ENCODE measurements at places on chromosomes 11 and 22. TPM values are rescaled to one million over a fixed set of nuclear protein-coding genes. Genes with fewer than 3 reads are reported as not detected.

Gene ADSL
- total RNA-seq = 208 TPM

Gene ANO5
- total RNA-seq = 6.2 TPM

Gene PHOX2A
- total RNA-seq = 2.8 TPM

Gene PKNOX2
- 2.2 TPM for total RNA-seq

DNA sequence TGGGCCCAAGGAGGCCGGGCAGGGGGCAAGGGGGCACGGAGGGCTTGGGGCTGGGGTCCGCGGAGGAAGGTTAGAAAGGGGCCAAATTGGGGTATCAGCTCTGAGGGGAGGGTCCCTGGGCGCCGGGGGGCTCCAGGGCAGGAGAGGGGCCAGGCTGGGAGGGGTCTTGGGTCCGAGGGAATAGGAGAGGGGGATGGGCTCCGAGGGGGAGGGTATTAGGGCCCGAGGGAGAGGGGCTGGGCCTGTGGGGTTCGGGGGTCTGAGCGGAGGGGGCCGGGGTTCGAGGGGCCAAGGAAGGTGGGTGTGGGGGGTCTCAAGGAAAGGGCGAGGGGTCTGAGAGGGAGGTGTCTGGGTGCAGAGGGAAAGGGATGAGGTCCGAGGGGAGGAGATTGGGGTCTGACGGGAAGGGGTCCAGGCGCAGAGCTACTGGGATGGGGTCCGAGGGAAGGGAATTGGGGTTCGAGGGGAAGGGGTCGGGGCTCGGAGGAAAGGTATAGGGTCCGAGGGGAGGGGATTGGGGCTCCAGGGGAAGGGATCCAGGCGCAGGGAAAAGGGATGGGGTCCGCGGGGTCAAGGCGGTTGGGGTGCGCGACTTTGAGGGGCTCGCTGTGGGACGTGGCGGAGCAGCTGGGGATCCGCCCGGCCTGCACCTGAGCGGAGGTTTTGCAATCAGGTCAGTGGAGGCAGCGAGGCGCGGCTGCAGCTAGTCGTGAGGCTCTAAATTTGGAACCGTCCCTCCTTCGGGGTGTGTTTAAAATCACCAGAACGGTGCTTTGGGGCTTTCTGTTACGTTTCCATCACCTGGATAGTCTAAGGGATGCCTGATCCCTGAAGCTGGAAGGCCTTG is 728 bp downstream of the CTTN start:
- DNase-seq = peak; percentile 76

- no peak for DNase-seq
These were observed 18.3 kb downstream of the PIK3IP1 start for GRCh38 chr22:31274017-31274416.

Gene SLC37A2
- total RNA-seq = 0.73 TPM

Gene SLN
- total RNA-seq = not detected

Gene BCO2
- 1.5 TPM for total RNA-seq

GRCh38 chr22:44329179-44329796 is 16.5 kb upstream of the SHISAL1 start:
- DNase-seq = no peak

- DNase-seq = peak; percentile 76
These were observed 84.6 kb downstream of the SWAP70 start for GRCh38 chr11:9748361-9748970.

DNA sequence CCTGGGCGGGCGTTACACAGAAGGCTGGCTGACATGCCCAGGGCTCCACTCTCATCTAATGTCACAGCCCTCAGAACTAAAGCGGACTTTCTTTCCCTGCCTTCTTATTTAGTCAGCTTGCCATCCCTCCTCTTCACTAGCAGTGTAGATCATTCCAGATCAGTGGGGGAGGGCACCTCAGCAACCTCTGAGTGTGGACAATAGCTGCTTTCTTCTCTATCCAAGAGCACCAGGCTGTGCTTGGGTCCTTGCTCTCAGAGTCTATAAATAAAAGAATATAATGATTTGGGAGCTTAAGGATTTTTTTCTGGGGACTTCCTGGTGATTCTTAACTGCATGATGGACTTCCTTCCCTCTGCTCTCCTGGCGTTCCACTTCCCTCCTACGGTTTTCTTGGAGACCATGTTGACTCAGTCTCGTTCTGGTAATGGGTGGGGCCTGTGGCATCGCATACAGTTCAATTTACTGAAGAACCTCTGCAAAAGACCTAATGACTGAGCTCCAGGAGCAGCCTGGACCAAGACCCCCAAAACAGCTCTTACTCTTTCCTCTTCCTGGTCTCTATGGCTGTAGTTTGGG is 2.9 kb upstream of the HMBS start:
- DNase-seq = no peak

DNA sequence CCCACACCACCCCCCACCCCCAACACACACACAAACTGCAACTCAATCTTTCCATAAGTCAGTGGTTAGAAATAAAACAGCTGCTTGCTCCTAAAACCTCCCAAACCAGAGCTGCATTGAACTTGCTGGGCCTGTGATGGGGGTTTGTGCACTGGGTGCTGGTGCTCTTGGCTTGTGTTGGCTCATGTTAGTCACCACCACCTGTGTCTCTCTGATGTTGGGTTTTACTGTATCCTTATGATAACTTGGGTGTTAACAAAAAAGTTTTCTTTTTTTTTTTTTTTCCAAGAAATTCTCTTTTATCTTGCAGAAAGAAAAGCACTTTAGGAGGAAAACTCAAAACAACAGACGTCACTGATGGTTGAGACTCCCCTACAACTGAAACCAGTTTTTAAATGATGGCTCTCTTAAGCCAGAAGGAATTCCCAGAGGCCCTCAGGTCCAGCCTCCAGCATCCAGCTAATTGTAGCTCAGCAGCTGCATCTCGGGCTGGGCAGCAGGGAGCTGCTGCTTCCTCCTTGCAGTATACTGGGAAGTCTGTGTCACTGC is 79.9 kb upstream of the DRD2 start:
- DNase-seq = no peak

GRCh38 chr11:28466506-28466905 is 358.3 kb downstream of the METTL15 start:
- no peak for DNase-seq

DNA sequence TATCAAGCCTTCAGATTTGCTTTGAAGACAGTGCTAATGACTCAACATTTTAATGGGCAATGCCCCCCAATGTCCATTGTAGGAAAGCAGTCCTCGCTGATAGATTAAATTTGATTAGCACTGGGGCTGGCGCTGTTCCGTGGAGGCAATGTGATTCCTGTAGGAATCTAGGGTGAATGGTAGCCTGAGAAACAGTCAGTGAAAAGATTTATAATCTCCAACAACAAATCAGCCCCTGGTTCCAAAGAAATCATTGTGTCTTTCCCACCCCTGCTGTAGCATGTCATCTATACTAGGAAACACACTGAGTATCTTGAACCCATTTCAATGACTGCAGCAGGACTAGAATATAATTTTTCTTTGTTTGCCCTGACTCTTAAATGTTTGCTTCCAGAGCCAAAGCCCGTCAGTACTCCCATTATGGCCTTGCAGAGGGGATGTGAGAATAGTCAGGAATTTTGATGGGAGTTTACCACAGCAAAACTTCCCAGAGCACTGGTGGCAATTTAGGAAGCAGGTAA is 36.1 kb downstream of the MPPED2 start:
- DNase-seq = no peak

- no peak for DNase-seq
These were observed 108.7 kb upstream of the THY1 start for GRCh38 chr11:119531623-119532022.

Gene DCHS1
- total RNA-seq = 15.7 TPM

DNA sequence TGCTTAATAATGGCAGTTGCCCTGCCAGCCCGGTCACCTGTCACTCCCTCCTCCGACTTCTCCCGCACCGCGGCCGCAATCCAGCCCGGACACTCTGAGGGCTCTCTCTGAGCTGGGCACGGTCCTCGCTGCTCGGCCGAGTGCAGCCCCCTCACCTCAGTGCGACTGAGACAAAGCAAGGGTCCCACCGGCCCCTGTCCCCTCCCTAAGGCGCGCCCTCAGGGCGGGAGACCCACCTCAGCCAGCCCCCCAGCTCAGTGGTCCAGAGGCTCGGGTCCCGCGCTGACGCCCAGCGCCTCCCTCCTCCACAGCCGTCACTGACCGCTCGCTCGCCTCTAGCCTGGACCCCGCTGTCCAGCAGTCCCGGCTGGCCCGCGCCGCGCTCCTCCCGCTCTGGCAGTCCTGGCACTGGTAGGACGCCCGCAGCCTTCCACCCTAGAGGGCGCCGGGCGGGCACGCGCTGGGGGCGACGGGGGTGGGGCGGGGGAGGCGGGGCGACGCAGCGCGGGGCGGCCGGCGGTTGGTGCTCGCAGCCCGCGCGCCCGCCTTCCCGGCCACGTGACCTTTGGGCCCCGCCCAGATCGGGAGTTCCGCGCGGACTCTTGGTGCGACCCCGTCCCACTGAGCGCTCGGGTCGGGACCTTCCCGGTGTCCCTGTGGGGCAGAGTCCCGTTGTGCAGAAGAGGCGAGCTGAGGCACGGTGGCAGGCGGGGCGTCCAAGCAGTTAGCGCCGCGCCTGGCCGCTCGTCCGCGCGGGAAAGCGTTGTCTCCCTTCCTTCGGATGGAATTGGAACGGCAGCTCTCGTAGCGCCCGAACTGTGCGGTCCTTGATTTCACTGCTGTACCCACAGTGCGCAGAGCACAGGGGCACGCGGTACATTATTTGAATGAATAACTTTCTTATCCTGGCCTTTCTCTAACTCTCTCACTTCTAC is 7.8 kb upstream of the L3MBTL2 start:
- peak; percentile 98 for DNase-seq

DNA sequence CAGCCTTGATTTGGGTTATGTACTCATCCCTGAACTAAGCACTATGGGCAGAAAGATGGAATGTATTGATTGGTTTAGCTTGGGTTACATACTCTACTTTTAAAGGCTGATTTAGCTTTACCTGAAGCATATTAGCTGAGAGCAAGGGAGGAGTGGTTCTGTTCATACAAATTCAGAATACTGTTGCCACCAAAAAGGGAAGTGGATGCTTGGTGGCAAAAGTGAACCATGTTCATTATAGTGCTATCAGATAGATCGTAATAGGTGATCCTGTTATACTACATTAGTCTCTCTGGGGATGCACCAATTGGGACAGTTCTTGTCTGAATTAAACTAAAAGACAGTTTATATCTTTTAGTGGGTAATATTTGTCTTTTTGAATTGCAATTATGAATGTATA is 44.5 kb upstream of the RRM1 start:
- DNase-seq = no peak

- DNase-seq = no peak
These were observed 694.8 kb upstream of the CCDC179 start for GRCh38 chr11:23555085-23555484.

- no peak for DNase-seq
These were observed 140.1 kb downstream of the ST3GAL4 start for GRCh38 chr11:126495281-126496220.

DNA sequence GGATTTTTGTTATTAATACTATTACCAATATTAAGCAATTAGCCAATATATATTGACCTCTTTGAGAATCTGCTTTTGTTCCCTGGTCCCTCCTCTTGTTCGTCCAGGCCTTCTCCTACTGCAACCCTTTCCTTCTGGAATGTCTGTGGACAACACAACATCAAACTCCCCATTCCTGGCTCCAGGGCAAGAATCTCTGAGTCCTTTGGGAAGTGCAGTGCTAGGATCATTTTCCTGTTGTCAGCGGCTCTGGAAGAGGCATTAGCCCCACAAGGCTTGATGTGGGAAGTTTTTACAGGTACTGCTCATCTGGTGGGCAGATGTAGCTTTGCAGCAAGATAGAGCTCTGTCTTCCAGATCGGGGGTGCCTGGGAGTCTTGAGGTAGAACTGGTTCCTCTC is 74.3 kb downstream of the RPUSD4 start:
- DNase-seq = no peak

DNA sequence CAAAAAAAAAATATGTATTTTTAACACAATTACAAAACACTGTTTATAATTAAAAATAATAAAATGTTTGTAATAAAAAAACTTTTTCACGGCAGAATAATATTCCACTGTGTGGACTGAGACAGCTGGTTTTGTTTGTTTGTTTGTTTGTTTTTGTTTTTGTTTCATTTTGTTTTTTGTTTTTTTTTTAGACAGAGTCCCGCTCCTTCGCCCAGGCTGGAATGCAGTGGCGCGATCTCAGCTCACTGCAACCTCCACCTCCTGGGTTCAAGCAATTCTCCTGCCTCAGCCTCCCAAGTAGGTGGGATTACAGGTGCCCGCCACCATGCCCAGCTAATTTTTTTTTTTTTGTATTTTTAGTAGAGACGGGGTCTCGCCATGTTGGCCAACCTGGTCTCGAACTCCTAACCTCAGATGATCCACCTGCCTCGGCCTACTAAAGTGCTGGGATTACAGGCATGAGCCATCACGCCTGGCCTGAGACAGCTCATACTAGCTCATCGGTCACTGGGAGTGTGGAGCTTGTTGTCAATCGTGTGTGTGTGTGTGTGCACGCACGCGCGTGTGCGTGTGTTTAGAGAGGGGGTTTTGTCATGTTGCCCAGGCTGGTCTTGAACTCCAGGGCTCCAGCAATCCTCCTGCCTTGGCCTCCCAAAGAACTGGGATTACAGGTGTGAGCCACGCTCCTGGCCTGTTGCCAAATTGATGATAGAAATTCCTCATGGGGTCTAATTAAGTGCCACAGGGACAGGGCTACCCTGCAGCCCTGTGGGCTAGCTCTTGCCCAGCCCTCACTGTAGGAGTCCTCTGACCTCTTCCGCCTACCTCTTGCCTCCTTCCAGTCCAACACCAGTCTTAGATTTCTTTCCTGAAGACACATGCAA is 7.2 kb upstream of the AIFM3 start:
- no peak for DNase-seq

Gene OR8J1
- not detected for total RNA-seq

DNA sequence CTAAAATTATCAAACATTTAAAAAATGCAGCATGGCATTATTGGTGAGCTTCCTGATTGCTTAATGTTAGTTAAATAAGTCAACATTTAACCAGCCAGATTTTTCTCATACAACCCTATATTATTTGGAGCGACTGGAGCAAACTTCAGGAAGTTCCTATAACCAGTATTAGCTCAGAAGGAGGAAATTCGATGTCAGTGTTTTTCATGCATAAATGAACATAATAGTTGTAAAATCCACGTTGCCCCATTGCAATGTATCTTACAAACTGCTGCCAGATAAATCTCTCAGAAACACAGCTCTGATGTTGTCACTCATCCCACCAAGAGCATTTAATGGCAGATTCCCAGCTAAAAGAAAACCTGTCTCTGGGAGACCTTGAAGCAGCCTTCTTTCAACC is 278.5 kb downstream of the CASP12 start:
- DNase-seq = no peak

GRCh38 chr22:46054091-46055073 is 77.4 kb upstream of the WNT7B start:
- peak; percentile 76 for DNase-seq

DNA sequence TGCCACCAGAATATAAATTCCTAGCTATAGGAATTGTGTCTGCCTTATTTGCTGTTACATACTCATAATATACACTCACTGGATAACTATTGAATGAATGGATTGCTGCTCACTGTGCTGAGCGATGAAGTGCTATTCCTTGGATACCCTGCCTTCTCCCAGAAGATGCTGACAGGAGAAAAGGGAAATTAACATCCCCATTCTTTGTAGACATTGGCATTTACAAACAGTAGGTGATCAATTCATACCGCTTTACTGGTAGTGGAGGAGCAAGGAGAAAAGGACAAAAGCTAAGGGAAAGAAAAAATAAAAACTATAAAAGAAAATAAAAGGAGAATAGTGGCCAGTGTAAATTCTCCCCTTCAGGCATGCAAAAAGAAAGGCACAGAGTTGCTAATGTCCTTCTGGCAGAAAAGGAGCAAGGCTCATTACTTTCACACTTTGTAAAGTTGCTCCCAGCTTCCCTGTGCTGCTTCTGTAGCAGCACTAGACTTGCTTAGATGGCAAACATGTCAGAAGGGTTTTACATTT is 183.0 kb downstream of the LUZP2 start:
- DNase-seq = peak; percentile 57

- DNase-seq = no peak
These were observed 6.7 kb downstream of the SLC37A2 start for GRCh38 chr11:125069796-125070195.

GRCh38 chr11:45259592-45259991 is 26.5 kb downstream of the SYT13 start:
- DNase-seq = no peak

Gene UBQLN3
- not detected for total RNA-seq

All from H7 (cell line).